ENCODE measurements at places on chromosomes 6 and 20.
A peak's percentile ranks its signal among the peaks of the same experiment; 100 is the strongest.

DNA sequence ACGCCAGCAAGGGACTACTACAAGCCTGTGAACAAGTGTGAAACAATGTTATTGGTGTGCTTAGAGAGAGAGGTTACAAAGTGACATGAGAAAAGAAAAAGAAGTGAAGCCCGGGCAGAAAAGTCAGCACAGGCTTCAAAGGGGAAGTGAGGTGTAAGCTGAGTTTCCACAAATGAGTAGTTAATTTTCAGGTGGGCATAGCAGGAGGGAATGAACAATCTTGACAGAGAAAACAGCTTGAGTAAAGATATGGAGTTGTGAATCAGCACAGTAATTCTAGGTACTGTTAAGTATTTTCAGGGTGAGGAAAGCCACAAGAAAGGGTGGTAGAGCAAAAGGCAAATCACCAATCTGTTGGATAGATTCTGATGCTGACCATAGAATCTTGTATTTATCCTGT, 4.3 kb downstream of the KCNQ5 start:
- no peak for DNase-seq

DNA sequence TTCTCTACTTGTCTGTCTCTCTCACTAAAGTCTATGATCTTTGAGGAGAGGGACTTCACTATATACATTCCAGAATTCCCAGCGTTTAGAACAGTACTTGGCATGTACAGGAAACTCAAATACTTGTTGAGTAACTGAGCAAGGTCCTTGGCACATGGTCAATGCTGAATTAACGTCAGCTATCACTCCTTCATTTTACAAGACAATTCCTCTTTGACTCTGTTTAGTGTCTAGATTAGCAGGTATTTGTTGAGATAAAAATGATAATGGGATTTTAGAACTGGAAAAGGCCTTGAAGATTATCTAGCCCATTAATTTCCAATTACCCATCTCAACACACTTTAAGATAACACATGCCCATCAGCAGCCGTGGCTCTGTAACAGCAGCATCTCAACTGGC, 6.6 kb upstream of the GUCA1B start:
- DNase-seq, result no peak

DNA sequence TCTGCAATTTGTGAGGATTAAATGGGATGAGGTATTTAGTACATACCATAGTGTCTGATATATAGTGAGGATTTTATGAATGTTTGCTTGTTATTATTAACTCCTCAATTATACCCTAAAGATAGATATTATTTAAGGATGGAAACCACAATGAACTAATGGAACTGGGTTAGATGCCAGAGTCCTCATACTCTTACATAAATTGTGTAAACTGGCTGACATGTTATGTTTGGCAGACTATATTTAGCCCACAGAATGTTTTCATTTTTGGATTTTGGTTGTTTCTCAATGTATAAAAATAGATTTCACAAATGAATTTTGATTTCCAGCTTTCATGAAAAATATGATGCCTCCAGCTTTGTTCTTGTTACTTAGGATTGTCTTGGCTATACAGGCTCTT, 37.6 kb downstream of the HTR1B start:
- DNase-seq, result no peak

GRCh38 chr6:32692019-32692418, 25.6 kb upstream of the HLA-DQB1 start:
- peak; percentile 26 for DNase-seq

DNA sequence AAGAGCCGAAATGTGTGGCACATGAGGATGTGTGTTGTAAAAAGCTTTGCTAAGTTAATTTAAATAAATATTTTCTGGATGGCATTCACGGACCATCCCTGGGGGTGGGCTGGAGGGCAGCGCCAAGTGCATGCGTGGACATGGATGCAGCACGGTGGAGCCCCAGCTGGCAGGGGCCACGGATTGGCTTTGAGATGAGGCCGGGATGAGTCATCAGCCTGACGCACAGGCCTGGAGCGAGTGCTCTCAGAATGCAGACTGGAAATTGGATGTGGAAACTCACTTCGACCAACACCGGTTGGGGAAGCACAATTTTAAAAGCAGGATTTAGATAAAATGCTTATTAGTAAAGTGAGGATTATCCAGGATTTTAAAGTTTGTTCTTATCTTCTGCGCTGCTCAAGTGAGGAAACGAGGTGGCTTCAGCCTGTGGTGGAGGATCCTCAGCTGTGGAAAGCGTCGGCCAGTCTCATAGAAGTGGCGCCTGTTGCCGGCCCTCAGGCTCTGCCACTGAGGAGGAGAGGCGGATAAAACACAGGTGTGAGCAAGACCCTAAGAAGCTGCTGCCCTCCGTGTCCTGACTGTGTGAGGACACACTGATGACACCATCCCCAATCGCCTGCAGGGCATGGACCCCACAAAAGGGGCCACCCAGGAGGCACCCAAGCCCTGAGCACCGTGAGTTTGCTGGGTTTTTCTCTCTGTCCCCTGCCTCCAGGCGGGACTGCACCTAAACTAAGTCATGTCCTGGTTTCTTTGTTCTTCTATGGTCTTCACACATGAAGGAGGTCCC, 279.7 kb downstream of the CDH4 start:
- DNase-seq, result no peak

DNA sequence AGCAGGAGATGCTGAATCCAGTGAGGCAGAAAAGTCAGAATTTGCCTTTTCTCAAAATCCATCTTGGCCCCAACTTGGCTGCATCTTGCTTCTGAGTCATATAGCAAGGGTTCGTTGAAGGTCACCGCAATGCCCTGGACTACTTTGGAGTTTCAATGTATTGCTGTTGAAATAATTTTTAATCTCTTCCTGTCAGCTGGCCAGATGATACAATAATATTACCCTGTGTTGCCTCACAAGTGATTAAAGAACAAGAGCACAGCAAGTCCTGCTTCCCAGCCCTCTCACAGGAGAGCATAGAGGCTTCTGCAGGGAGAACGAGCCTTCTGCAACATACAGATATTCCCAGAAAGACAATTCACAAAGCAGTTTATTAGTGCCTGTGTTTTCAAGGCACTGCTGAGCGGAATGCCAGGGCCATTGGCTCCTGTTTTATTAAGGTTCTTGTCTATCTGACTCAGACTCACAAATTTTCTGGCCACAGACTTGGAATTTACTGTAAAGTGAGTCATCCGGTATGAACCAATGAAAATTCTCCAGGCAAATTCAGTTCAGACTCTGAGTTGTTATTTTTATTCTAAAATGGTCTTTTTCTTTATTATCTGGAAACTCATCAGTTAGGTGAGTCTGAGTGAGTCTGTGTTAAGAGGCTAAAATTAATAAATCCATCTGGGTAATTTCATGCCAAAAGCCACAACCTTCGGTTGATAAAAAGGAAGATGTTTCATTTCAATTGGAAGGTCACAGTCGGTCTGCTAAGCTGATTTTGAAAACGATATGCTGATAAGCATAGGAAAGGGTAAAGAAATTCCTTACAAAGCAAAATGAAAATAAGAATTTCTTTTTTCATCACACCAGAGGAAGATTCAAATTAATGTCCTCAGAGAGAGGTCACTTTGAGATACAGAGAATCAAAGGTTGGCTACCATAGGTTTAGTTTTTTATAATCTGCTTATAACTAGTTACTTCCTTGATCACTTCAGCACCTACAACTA, 289.4 kb upstream of the STXBP5 start:
- DNase-seq, result peak; percentile 88

DNA sequence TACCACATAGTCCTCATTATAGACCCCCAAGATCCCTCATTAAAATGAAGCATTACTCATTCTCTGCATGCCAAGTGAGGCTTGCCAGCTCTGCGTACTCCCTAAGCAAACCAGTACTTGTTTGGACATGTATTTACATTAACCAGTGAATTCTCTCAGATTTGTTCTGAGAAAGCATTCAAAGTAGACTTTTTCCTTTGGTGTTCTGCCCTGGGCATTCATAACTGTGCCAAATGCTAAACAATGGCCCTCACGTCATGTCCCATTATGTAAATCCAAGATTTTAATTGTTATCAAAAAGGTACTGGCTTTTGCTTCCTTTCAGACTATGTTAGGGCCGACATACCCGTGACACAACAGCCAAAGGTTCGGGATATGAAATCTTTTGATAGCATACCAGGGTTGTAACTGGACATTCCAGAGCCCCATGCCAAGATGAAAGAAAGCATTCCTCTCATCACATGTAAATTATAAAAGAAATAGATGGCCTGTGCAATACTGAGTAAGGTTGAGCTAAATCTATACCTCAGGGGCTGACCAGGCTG, 164.2 kb downstream of the ADAT2 start:
- no peak for DNase-seq

GRCh38 chr20:22425344-22426295, 158.8 kb downstream of the FOXA2 start:
- DNase-seq, result no peak

GRCh38 chr6:10578723-10579122, 57.6 kb downstream of the GCNT2 start:
- no peak for DNase-seq

DNA sequence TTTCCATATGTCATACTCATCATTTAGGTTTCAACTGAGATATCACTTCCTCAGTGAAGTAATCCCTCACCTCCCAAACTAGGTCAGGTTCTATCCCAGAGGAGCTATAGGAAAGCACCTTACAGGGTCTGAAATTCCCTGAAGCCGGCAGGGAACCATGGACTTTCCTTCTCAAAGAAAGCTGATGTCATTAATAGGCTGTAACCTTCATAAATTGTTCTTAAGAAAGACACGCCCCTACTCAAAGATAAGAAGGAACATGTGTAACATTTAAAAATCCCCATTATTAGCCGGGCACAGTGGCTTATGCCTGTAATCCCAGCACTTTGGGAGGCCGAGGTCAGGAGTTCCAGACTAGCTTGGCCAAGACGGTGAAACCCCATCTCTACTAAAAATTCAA, 50.0 kb upstream of the RNGTT start:
- DNase-seq, result no peak

- peak; percentile 12 for DNase-seq
Measured at GRCh38 chr6:134787261-134787877, 162.5 kb downstream of the ALDH8A1 start.

GRCh38 chr20:47907031-47907675, 121.9 kb upstream of the SULF2 start:
- no peak for DNase-seq

All from HT-29 (cell line).